ENCODE measurements at places on chromosomes 12 and 14.

GRCh38 chr12:42180990-42181596 lies 36.4 kb upstream of the GXYLT1 start:
- DNase-seq: no peak

- peak; percentile 91 for DNase-seq
Observed at GRCh38 chr14:23631702-23632460, 4.3 kb upstream of the DHRS2 start.

GRCh38 chr14:104142136-104142945 lies 4.0 kb downstream of the KIF26A start:
- DNase-seq: no peak

DNA sequence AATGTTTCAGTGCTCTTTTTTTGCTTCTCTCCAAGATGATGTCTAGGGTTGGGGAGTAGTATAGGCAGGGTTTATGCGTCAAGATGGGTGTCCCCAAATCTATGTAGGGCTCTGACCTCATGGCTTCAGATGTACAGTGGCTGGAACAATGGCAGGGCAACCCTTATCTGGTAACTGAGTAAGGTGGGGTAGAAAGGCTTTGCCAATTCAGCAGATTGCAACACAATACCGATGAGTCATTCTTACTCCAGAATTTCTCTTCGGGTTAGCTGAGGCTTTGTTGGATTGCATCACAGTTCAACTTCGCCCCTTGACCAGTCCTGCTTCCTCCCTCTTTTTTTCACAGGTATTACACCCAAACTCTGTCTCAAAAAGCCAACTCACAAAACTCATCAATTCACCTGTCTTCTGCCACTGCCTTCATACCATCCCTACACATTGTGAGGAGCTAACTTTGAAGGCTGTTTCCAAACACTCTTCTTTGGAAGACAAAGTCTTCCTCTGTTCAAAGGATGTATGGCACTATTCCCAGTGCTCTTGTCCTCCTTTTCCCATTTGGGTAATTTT lies 190.2 kb upstream of the CNOT2 start:
- no peak for DNase-seq

GRCh38 chr12:120775862-120776552 lies 50.4 kb downstream of the ACADS start:
- no peak for DNase-seq

GRCh38 chr12:117277875-117278274 lies 83.6 kb downstream of the NOS1 start:
- DNase-seq: no peak

DNA sequence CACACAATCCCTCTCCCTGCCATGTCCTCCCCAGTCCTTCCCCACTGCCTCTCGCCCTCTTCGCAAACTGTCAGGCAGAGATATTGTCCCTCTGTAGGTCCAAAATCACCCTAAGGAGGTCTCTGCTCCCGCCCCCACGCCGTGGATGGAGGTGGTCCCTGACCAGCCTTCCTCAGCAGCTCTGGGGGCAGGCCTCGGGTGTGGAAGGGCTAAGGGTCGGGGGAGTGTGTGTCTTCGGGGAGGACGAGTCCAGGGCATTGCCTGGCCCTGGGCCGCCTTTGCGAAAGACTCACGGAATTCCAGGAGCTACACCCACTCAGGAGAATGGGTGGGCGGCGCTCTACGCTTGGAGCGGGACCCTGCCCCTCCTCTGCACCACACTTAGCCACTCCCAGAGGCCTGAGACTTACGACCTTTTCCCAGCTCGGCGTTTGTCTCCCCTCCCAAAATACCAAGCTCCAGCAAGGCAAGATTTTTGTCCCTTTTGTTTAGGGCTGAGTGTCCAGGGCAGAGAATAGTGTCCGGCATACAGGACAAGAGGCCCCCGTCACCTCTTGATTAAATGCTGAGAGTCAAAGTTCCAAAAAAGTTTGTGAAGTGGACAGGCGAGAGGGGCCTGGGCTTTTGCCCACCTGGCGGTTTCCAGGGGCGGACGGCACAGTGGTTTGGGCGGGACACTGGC lies 881 bp downstream of the PYGL start:
- peak; percentile 59 for DNase-seq

DNA sequence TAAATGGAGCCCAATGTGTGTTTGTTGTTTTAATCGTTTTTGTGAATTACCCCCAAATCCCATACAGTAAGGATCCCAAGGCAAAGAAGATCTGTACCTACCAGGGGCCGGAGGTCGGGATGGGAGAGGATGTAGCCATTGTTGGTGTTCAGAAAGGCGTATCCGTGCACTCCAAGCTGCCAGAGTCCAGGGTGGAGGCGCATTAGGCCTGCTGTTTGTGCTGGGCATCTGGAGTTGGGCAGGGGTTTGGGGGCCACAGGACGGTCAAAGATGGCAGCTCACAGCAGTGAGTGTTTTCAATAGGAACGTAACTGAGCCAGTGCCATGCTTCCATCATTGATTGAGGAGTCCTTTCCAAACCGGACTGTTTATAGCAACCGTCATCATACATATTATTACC lies 40.2 kb downstream of the CACNA2D4 start:
- DNase-seq: peak; percentile 37

- no peak for DNase-seq
Observed at GRCh38 chr12:12167847-12168246, 97.1 kb downstream of the BCL2L14 start.
